ENCODE measurements at places on chromosomes 1 and 21.

- DNase-seq = peak; percentile 44
Measured at GRCh38 chr1:103461161-103462105, 64.1 kb upstream of the RNPC3 start.

GRCh38 chr1:3504822-3505153 lies 50.3 kb downstream of the ARHGEF16 start:
- no peak for DNase-seq

DNA sequence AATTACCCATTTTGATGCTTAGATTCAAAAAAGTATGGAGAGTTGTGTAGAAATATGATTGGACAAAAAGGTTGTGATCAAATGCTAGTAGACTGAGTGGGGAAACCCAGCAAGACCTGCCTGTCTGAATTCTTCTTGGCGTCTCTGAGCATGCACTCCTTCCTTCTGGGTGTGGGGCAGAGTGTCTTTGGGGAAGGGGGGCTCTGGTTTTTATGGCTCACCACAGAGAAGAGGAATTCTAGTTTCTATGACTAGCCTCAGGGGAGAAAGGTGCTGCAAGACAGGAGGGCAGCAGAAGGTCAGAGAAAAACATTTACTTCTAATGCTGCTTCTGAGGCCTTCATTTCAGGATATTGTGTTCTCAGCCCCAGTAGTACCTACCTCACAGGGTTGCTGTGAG lies 33.9 kb upstream of the PIGC start:
- DNase-seq = no peak

DNA sequence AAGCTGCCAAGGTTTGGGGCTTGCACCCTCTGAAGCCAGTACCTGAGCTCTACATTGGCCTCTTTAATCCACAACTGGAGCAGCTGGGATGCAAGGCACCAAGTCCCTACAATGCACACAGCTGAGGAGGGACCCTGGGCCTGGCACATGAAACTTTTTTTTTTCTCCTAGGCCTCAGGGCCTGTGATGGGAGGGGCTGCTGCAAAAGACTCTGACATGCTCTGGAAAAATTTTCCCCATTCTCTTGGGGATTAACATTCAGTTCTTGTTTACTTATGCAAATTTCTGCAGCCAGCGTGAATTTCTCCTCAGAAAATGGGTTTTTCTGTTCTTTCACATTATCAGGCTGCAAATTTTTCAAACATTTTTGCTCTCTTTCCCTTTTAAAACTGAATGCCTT lies 1072.2 kb downstream of the BRINP3 start:
- DNase-seq = no peak

GRCh38 chr21:41653243-41653953 lies 113.5 kb downstream of the RIPK4 start:
- no peak for DNase-seq

DNA sequence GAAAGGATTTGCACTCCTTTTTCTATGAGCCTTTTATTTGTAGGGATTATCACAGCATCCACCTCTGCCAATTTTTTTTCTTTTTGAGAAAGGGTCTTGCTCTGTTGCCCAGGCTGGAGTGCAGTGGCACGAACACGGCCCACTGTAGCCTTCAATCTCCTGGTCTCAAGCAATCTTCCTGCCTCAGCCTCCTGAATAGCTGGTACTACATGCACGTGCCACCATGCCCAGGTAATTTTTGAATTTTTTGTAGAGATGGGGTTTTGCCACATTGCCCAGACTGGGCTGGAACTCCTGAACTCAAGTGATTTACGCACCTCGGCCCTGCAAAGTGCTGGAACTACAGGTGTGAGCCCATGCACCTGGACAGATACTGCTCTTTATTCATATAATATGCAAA lies 2.1 kb downstream of the SAMSN1 start:
- DNase-seq = peak; percentile 57

- no peak for DNase-seq
Measured at GRCh38 chr1:61851235-61851634, 109.0 kb downstream of the PATJ start.

GRCh38 chr1:116218922-116219321 lies 107.7 kb downstream of the MAB21L3 start:
- no peak for DNase-seq

DNA sequence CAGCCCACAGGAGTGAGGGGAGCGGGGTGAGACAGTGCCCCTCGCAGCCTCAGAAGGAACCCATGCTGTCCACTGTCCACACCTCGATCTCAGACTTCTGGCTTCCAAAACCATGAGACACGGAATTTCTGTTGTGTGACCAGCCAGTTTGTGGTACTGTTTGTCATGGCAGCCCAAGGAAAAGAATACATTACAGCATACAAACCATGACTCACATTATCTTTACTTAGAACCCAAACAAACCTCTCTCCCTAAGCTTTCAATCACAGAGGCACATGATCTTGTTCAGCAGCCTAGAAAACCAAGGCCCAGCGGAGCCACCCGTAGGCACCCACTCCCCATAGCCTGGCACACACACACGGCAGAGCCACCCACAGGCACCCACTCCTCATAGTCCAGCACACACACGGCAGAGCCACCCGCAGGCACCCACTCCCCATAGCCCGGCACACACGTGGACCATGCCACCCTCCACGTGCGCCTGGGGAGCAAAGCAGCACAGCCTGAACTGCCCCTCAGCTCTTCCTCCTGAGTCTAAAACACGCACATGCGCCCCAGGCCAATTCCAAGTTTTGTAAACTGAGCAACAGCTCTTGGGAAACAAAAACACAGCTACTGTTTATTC lies 458 bp upstream of the KRTAP10-4 start:
- no peak for DNase-seq

GRCh38 chr1:85203573-85204171 lies 2.9 kb upstream of the SYDE2 start:
- no peak for DNase-seq

GRCh38 chr1:9402717-9403225 lies 110.1 kb downstream of the SPSB1 start:
- no peak for DNase-seq

- DNase-seq = no peak
Measured at GRCh38 chr21:42724226-42724920, 71.0 kb downstream of the PDE9A start.

DNA sequence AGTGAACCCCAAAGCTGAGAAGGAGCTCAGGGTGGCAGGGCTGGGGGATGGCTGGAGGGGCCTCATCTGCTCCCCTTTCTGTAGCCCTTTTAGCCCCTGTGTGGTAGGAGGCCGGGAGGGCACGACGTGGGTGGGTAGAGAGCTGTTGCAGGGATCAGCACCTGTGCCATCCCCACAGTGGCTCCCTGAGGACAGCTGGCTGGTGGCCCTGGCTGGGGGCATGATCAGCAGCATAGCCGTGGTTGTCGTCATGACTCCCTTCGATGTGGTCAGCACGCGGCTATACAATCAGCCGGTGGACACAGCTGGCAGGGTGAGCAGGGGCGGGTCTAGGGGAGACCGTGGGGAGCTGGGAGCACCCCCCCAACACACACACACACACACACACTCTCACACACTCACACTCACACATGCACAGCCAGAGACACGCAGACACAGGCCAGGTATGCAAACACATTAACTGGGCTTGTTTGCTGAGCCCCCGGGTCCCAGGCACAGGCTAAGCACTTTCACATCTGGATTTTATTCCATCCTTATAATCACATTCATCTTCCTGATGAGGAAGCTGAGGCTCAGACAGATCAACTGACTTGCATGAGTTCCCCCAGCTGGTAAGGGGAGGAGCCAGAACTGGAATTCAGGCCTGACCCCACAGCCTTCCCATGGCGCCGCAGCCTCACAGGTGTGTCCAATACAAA lies 2.5 kb downstream of the SLC25A34 start:
- DNase-seq = no peak

GRCh38 chr1:245464290-245464689 lies 309.5 kb downstream of the KIF26B start:
- DNase-seq = no peak

GRCh38 chr1:12414444-12415018 lies 184.7 kb downstream of the VPS13D start:
- no peak for DNase-seq

DNA sequence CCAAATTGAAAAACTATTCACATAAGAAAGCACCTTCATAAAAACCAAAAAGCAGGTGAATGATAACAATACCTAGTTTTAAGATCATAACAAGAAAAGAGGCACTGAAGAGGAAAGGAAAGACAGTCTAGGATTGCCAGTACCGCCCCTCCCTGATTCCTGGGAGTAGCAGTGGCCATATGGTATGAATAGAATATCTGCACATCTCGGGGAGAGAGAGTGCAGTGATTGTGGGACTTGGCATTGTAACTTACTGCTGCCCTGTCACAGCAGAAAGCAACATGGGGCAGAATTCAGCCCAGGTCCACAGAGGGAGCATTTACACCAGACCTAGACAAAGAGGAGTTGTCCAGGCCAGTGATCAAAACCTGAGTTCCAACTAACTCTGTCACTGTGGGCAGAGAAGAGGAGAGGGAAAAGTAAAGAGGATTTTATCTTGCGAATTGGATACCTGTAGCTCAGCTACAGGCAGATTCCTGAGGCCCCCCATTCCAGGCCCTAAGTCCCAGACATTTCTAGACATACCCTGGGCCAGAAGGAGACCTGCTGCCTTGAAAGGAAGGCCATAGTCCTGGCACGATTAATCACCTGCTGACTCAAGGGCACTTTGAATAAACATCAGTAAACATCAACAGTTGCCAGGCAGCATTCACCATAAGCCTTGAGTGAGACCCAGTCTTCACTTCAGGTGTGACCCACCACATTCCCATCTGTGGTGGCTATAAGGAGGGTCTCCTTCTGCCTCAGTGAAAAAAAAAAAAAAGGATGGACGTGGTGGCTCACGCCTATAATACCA lies 397.5 kb downstream of the TGFB2 start:
- no peak for DNase-seq

- no peak for DNase-seq
Measured at GRCh38 chr1:100657876-100658715, 61.4 kb upstream of the VCAM1 start.

- DNase-seq = no peak
Measured at GRCh38 chr1:9388335-9389180, 95.9 kb downstream of the SPSB1 start.

DNA sequence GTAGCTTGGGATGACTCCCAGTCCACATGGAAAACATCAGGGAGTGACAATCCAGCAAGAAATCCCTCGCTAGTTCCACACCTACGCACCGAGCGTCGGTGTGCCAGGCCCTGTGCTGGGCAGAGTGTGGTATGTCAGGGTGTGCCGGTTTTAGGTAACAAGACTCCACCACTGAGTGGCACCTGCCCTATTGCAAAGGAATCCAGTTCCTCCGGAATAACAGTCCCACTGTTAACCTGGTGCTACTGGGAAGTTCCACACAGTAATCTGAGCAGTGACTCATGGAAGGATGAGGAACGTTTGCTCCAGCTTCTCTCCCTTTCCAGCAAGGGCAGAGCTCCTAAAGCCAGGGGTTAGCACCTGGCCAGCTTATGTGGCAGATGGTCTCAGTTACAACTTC lies 14.3 kb downstream of the RNF207 start:
- DNase-seq = no peak

DNA sequence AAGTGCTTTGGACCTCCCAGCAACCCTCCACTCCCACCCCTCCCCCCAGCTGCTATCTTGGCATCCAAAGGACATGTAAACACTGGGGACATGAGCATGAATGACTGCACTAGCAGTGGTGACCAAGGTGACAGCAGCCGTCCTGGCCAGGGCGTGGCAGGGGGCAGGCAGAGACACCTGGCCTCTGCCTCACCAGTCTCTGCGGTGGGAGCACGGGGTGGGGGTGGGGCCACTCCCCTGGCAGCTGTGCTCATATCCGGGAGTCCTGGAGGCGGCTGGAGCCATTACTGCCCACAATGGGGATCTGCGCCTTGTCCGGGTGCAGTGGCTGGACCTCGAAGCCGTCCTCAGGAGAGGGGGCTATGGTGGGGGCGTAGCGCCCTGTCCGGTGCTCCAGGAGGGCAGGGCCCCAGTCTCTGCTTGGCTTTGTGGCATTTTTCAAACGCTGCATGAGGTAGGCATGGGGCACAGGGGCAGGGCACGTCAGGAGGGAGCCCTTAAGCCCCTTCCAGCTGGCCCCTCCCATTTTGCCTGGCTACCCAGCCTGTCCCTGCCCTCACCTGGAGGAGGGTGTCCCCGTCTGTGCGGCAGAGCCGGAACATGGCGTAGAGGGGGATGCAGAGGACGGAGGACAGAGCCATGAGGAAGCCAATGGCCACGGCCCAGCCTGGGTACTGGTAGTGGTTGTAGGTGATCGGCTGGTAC lies 6.0 kb downstream of the CCDC24 start:
- no peak for DNase-seq

- DNase-seq = no peak
Measured at GRCh38 chr1:93961906-93962305, 52.7 kb upstream of the GCLM start.

GRCh38 chr1:94384485-94385265 lies 33.5 kb upstream of the ABCD3 start:
- peak; percentile 27 for DNase-seq

DNA sequence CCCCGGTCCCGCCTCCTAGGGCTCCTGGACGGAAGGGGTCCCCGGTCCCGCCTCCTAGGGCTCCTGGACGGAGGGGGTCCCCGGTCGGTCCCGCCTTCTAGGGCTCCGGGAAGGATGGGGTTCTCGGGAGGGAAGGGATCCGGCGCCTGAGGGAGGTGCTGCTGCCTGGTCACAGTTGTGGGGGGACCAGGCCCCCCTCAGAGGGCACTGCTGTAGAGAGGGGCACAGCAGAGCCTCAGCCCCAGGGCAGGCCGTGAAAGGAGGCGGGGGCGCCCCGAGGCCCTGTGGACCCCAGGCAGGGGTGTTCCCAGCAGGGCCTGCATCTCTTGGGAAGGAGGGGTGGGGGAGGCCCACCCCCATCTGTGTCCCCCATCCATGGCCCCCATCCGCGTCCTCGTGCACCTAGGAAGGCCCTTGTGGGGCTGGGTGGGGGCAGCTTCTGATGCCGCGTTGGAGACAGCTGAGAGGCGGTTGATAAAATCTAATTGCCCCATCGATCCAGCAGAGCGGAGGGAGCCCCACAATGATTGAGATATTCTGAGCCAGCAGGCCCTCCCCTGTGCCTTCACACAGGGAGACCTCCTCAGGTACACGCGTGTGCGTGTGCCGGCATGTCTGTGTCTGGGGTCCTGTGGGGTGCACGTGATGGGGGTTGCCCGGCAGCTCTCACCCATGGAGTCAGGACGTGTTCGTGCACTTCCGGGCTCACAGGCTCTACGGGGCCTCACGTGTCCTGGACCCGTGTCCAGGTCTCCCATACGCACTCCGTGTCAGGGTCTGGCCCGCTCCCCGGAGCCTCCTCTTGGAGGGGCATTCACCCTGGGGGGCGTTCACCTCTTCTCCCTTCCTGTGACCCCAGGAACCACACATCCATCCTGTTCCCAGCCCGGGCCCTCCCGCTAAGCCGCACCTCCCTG lies 12.9 kb downstream of the SAMD11 start:
- DNase-seq = no peak

DNA sequence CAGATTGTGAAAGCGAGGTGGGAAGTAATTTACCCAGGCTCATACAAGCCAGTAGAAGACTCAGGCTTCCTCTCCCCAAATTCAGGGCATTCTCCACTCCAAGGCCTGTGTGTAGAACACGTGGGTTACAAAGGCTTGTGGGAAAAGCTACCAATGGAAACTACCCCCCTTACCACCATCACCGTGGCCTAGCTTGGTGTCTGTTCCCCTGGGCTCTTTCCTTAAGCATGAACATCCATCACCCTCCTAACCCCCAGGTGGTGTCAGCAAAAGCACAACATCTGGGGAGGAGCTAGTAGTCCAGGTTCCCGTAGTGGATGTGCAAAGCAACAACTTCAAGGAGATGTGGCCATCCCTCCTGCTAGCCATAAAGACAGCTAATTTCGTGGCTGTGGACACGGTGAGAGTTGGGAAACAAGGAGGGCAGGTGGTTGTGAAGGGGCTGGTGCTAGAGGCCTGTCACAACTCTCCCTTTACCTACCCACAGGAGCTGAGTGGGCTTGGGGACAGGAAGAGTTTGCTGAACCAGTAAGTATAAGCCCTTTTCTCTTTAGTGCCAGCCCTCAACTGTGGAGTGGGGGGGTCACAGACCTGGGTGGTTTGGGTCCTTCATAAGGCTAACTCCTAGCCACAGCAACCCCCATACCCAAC lies 701 bp upstream of the MUTYH start:
- DNase-seq = peak; percentile 52
